Spinal cord (tissue), 10 donors: ENCODE measurements at places on chromosomes 2 and 18. TPM values are rescaled to one million over a fixed set of nuclear protein-coding genes. Genes with fewer than 3 reads are reported as not detected.

DNA sequence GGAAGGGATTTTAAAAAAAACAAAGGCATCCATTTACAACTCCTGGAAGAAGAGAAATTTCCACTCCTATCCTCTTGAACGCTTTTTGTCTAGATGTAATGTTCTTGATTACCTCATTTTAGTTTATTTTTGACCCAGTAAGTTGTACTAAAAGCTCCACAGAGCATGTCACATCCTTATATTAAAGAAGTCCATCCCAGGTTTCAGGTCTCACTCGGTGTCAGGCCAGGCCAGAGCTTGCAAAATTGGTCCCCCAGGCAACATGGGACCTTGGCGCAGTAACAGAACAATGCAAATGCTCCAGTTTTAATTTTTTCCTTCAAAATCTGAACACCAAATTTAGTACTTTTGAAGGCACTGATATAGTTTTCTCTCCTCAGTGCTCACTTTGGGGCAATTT is 218.4 kb upstream of the REV1 start:
- no peak overlapping the region for H3K27ac ChIP-seq
- DNase-seq, result no peak
- no peaks in the 10 kb centered on the region for H3K36me3 ChIP-seq
- H3K4me3 ChIP-seq, result no peak overlapping the region
- H3K4me1 ChIP-seq, result peaks cover 9% of the 10 kb centered on the region

DNA sequence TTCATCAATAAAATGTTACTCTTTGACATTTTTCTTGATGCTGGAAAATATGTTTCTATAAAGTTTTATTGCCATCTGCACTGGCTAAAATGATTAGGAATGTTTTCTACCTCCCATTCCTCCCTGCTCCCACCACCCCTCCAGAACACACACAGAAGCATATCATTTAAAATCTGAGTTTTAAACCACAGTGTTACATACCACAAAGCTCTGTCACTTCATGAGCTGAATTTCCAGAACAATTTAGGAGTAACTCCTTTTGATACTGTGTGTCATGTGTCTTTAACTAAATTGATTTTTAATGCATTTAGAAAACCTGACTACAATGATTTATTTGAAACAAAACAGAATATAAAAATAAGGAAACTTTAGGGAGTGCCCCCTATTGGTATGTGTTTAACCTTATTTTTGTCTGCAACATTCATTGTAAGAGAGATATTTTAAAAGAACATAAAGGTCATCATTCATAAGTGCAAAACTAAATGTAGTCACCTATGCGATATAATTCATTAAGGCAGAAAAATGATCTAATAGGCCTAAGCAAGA is 52.0 kb downstream of the FEZ2 start:
- no peaks in the 10 kb centered on the region for H3K27me3 ChIP-seq
- no peak for DNase-seq
- no peak overlapping the region for H3K27ac ChIP-seq
- no peak overlapping the region for H3K4me3 ChIP-seq

ING5 gene
- total RNA-seq, result 37.4 TPM

INO80C gene
- total RNA-seq, result 9.1 TPM

GRCh38 chr2:130307850-130308249 is 34.8 kb upstream of the IMP4 start:
- H3K27me3 ChIP-seq, result peaks cover 3% of the 10 kb centered on the region
- no peaks in the 10 kb centered on the region for H3K36me3 ChIP-seq
- H3K4me1 ChIP-seq, result no peaks in the 10 kb centered on the region
- H3K27ac ChIP-seq, result no peak overlapping the region
- no peak for DNase-seq

SIX2 gene
- 0.40 TPM for total RNA-seq

AKAIN1 gene
- 0.77 TPM for total RNA-seq

DNA sequence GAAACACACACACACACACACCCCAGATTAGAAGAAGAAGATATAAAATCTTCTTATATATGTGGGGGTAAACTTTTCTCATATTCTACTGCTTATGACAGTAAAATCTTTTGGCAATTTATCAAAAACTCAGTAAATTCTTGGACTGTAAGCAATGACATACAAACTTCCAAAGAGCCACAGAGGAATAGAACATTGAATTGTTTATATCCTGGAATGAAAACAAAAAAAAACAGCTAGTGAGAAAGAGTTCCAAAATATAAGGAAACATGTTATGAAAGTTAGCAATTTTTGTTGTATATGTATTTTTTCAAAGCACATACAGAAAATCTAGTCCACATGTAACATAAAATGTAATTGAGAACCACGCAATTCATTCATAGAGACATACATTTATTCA is 764.9 kb downstream of the DSC3 start:
- no peak overlapping the region for H3K27ac ChIP-seq
- no peak overlapping the region for H3K4me3 ChIP-seq
- no peaks in the 10 kb centered on the region for H3K36me3 ChIP-seq
- H3K4me1 ChIP-seq, result no peaks in the 10 kb centered on the region
- DNase-seq, result no peak

SPAG16 gene
- total RNA-seq, result 86.2 TPM

GRCh38 chr2:185291035-185291647 is 447.5 kb upstream of the FSIP2 start:
- no peak overlapping the region for H3K4me3 ChIP-seq
- H3K36me3 ChIP-seq, result no peaks in the 10 kb centered on the region
- no peak overlapping the region for H3K27ac ChIP-seq
- no peaks in the 10 kb centered on the region for H3K27me3 ChIP-seq
- no peaks in the 10 kb centered on the region for H3K4me1 ChIP-seq

PARD6G gene
- 20.3 TPM for total RNA-seq

GRCh38 chr18:292271-292670 is 24.4 kb upstream of the THOC1 start:
- H3K27ac ChIP-seq, result no peak overlapping the region
- H3K4me3 ChIP-seq, result no peak overlapping the region
- DNase-seq, result no peak
- no peaks in the 10 kb centered on the region for H3K36me3 ChIP-seq
- H3K4me1 ChIP-seq, result peaks cover 5% of the 10 kb centered on the region
- H3K27me3 ChIP-seq, result no peaks in the 10 kb centered on the region

DNA sequence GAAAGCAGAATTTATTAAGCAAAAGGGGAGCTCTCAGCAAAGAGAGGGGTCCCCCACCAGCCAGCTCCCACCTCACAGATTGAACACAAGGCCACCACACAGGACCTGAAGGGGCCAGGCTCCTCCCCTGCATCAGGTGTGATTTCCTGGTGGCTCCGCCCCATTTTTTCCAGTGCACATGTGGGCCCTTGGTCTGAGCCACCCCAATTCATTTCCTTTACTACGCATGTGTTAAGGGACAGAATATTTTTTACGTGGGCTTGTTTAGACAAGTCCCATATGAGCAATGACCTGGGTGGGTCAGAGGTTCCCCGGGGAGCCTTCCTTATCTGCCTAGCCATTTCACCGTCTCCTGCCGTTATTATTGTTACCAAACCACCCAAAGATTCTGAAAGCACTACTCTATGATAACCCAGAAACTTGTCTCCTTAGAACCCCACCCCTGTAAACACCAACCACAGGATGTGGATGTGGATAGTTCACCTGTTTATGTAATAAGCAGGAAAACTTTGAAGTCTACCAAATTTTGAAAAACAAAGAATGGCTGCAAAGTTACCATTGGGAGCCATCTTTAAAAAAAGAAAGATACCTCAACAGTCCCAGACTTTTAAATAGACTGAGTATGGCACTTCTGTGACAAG is 191.7 kb downstream of the CD226 start:
- H3K4me3 ChIP-seq, result no peak overlapping the region
- no peak overlapping the region for H3K27ac ChIP-seq
- DNase-seq, result no peak
- H3K27me3 ChIP-seq, result no peaks in the 10 kb centered on the region

GRCh38 chr18:49933530-49934128 is 120.3 kb upstream of the ACAA2 start:
- no peak overlapping the region for H3K4me3 ChIP-seq
- no peak overlapping the region for H3K27ac ChIP-seq
- no peak for DNase-seq
- peaks cover 2% of the 10 kb centered on the region for H3K27me3 ChIP-seq

CNRIP1 gene
- total RNA-seq, result 55.9 TPM

GRCh38 chr18:5601188-5601624 is 57.4 kb upstream of the EPB41L3 start:
- no peak overlapping the region for H3K27ac ChIP-seq
- no peak for DNase-seq
- no peak overlapping the region for H3K4me3 ChIP-seq
- H3K27me3 ChIP-seq, result no peaks in the 10 kb centered on the region
- H3K4me1 ChIP-seq, result no peaks in the 10 kb centered on the region
